NCI-H1417 treated with DMSO at 0.1 percent for 48 hours (cell line): ENCODE measurements at places on chromosomes 2 and 18.

- no peak for DNase-seq
These were observed 2.2 kb upstream of the SERTAD2 start for GRCh38 chr2:64655873-64656272.

DNA sequence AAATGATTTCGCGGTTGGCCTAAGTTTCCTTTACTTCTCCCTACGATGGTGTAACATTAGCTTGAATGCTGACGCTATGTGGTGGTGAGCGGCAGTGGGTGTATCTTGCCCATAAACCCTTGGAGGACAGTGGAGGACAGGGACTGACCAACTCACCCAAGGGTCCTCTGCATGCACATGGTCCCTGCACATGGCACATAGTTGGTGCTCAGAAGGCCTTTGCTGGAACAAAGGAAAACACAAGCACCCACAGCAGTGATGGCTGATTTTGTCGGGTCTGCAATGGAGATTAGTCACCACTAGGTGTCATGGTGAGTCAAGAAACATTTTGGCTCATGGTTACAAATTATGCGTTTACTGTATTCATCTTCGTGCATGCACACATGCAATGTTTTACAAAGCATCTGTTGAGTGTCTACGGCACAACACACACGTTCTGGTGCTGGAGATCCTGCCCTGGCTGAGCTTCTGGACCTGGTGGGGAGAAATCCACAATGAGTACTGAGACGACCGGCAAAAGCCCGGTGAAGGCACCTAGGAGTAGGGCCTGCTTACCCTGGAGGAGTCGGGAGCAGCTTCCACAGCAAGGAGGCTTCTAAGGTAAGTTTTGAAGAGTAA is 44.0 kb downstream of the PDCL3 start:
- no peak for DNase-seq

GRCh38 chr18:6591491-6591890 is 138.0 kb upstream of the ARHGAP28 start:
- DNase-seq = no peak

DNA sequence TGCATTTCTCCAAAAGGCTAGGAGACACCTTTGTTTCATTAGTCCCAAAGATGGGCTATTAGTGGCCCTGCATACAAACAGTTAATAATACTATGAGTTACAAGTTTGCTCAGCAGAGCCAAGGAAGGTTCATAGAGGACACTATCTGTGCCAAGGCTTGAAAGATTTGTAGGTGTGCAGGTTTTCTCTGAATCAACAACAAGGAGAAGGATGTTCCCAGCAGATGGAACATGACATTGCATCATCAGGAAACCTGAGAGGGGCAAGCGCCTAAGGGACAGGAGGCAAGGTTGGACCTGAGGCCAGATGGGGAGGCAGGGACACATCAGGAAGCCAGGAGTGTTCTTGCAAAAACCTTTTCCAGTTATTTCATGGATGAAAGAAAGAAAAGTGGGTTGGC is 35.4 kb upstream of the STK17B start:
- no peak for DNase-seq

GRCh38 chr2:202944816-202945215 is 32.7 kb downstream of the CARF start:
- DNase-seq = no peak

DNA sequence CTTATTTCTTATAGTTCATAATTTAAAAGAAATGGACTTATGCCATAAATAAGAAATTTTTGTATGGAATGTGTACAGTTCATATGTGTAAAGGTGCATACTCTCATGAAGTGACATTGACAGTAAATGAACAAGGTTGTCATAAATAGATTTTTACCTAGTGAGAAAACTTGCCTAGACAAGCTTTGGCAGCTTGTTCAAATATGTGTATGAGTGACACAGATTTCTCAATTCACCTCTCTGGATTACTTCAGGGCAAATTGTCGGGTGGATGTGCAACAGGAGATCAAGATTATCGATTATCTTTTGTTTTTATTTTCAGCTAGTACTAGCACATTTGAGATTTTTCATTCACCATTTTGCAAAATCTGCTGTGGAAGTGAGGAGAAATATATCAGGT is 758.1 kb upstream of the ACVR2A start:
- no peak for DNase-seq

DNA sequence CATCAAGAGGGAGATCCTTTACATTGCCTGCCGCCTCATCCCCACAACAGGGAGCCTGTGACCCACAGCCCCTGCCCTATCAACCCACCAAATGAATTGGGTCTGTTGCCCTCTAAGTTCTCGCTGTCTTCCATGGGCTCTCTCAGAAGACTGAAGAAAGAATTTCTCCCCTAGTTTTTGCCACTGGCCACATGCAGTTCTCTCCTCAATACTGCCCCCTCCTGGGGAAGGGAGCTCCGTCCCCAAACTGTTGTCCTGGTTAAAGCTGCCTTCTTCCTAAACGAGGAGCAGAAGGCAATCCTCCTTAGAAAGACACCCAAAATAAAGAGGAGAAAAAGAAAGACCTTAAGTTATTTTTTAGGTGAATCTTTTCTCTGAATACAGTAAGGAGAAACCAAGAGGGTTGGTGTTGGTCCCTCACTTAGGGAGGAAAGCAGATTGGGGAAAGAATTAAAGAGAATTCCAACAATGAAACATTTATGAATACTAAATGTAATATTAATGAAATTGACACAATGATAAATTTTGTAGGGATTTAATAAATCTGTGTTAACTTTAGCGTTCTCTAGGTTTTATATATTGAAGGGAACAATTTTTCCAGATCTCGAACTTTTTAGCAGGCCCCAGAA is 31.1 kb upstream of the SATB2 start:
- no peak for DNase-seq

GRCh38 chr2:44929159-44929734 is 12.3 kb upstream of the SIX3 start:
- no peak for DNase-seq

DNA sequence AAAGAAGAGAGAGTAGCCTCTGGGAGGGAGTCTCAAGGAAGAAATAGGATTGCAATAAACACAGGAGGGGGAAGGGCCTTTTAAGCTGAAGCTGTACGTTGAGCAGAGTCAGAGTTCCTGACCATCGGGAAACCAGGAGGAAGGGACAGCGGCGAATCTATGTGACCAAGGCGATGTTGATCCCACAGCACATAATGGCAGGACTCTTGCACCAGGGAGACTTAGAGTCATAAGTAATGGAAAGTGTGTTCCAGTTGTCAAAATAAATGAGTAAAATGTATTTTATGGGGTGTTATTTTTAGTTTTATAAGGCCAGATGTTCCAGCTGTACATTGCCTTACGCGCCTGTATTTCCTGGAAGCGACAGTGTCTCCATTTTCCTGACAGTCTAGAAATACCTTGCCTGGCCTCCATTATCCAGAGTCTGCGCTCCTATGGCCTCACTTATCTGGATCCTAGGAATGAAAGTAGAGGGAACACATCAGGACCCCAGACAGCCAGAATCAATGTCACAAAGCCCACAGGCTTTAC is 152.8 kb upstream of the COPS8 start:
- no peak for DNase-seq

DNA sequence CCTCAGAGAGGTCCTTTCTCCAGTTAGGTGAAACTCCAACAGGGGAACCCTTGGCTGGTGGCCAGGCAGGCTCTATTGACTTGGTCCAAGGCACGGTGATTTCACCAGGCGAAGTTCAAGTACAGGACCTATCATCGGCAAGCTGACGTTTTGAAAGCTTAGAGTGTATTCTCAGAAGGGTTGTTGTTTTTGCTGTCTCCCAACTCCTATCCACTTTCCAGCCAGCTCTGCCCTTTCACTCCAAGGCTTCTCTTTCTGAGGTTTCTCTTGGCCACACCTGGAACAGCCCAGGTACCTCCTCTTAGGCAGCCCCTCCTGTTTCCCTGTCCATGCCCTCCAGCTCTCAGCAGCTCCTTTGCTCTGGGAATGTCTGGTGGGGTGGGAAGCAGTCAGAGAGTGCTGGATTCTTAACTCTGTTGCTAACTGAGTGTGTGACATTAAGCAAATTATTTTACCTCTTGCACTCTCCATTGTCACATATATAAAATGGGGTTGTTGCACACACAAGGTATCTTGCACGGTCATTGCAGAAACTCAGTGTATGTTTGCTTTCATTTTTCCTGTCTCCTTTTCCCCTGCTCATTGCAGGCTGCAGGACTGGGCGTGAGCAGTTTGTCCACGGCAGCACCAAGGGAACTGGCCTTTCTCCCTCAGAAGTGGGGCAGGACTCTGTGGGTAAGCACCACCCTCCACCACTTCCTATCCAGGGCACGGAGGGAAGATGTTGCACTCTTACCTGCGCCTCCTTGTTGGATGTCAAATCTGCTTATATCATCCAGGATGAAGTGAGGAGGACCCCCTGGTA is 30.2 kb downstream of the CAPN13 start:
- DNase-seq = no peak
